ENCODE measurements at places on chromosomes 12 and 14.

DNA sequence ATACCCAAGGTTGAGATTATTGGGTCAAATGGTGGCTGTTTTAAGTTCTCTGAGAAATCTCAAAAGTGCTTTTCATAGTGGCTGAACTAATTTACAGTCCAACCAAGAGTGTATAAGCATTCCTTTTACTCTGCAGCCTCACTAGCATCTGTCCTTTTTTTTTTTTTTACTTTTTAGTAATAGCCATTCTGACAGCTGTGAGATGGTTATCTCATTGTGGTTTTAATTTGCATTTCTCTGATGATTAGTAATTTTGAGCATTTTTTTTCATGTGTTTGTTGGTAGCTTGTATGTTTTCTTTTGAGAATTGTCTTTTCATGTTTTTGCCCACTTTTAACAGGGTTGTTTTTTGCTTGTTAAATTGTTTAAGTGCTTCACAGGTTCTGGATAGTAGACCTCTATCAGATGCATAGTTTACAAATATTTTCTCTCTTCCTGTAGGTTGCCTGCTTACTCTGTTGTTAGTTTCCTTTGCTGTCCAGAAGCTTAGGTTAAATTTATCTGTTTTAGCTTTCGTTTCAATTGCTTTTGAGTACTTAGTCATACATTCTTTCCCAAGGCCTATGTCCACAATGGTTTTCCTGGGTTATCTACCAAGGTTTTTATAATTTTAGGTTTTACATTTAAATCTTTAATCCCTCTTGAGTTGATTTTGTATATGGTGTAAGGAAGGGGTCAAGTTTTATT is 881.3 kb upstream of the SEL1L start:
- DNase-seq = no peak

DNA sequence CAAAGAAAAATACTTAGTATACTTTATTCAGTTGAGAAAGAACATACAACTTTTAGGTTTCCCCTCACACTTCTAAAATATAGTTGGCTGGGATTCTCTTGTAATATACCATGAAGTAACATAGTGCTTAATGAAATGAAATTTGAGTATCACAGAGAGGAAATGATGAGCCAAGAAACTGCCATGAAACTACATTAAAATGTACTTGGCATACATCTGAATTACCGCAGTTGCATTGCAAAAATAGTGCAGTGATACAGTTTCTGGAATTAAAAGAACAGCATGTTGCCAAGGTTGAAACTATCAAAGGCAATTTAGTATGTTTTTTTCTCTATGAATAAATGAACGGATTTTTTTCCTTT is 389.2 kb downstream of the TMEM117 start:
- DNase-seq = no peak

- no peak for DNase-seq
Measured at GRCh38 chr14:81275305-81276072, 54.7 kb upstream of the GTF2A1 start.

GRCh38 chr12:92634202-92634601 is 68.6 kb upstream of the PLEKHG7 start:
- DNase-seq = no peak

DNA sequence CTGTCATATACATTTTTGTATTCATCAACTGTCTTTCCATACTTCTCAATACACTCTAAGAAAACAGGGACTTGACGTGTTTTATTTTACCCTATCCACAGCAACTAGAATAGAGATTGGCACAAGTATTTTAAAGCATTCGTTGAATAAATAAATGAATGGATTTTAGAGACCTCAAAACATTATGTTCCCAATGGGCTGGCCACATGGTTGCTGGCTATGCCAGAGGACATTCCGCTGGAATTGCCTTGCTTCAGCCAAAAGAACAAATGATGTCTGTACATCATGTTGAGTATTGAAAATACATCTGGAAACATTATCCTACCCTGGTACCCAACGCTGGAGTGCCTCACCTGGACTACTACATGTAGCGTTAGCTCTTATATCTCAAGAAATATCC is 132.8 kb upstream of the RAP1B start:
- DNase-seq = no peak

- no peak for DNase-seq
Measured at GRCh38 chr12:113347-113746, 46.8 kb downstream of the IQSEC3 start.

GRCh38 chr12:112153181-112153892 is 28.0 kb downstream of the TRAFD1 start:
- no peak for DNase-seq

- DNase-seq = no peak
Measured at GRCh38 chr12:86234316-86234855, 21.8 kb downstream of the MGAT4C start.
